AG09319 (cell line): ENCODE measurements at places on chromosomes 4 and X.

DNA sequence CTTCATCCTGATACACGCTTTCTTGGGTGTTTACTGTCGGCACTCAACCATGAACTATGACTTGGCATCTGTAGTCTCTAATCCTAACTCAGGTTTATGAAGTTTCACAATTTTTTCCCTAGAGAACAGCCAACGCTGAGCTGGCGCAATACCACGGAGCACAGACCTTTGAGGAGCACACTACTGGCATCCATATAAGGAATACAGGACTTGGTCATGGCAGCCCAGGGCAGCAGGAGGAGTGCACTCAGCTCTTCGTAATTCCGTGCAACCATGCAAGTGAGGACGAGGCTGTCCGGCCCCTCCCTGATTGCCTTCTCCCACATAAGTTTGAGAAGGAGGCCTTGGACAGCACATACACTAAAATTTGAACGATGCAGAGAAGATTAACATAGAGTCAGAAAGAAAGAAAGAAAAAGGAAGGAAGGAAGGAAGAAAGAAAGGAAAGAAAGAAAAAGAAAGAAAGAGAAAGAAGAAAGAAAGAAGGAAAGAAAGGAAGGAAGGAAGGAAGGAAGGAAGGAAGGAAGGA is 41.0 kb upstream of the PDLIM5 start:
- peak; percentile 88 for DNase-seq

- DNase-seq, result no peak
These were observed 2.6 kb upstream of the DOCK11 start for GRCh38 chrX:118493016-118493415.

DNA sequence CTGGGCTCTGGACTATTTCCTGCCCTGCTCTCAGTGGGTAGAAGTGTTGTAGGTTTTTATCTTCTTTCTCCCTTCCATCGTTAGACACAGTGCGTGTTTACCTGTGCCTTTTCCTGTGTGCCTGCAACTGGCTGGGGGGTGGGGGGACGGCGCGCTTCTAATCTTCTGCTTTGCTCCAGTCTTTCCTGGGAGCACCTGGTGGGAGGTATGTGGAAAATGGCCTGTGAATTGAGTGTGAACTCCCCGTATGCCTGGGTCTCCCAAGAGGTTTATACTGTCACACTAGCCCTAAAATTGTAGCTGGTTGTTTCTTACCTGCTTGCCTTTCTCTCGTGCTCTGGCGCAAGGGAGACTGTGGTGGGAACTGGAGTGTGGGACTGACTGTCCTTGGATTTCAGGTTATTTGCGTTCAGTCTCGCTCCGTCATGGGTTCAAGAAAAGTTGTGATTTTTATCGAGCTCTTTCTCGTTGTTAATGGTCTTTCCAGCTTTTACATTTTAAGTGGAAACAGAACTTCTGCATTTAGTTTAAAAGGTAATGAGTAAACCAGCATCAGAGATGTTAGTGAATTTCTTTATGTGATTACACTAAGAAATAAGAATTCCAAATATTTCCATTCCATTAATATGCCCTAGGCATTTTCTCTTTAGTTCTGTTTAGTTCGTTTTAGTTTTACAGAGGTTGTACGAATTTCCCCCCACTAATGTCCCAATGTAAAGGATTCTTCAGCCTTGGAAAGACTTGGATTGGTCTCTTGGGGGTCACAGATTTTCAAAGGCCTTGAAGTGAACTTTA is 15.3 kb downstream of the MRPL1 start:
- no peak for DNase-seq

DNA sequence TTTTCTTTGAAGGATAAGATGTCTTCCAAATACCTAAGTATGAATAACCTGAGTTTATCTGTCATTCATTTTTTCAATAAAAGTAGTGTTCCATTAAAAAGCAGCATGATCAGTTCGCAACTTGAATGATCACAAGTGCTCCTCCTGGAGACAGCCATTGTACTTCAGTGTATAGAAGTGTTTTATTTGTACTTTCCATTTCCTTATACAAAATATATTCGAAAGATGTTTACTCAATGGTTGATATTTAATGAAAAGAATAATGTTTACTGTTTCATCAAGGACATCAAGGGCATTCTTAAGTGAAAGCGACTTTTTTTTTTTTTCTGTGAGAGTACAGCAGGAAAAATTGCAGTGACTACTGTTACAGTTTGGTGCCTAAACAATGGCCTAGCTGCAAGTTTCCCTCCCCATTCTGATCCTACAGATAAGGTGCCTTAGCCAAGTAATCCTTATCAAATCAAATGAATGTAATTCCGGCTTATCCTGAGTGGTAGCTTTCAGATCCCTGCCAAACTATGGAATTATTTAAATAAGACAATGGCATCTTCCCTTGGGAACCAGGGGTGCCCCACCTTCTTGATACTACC is 69.0 kb upstream of the IL15 start:
- DNase-seq, result no peak

- DNase-seq, result no peak
These were observed 95.1 kb downstream of the MAD2L1 start for GRCh38 chr4:119971431-119972084.

GRCh38 chr4:135670548-135670947 is 1469.0 kb upstream of the PABPC4L start:
- DNase-seq, result no peak

GRCh38 chrX:120462370-120462769 is 6.7 kb downstream of the LAMP2 start:
- DNase-seq, result no peak

DNA sequence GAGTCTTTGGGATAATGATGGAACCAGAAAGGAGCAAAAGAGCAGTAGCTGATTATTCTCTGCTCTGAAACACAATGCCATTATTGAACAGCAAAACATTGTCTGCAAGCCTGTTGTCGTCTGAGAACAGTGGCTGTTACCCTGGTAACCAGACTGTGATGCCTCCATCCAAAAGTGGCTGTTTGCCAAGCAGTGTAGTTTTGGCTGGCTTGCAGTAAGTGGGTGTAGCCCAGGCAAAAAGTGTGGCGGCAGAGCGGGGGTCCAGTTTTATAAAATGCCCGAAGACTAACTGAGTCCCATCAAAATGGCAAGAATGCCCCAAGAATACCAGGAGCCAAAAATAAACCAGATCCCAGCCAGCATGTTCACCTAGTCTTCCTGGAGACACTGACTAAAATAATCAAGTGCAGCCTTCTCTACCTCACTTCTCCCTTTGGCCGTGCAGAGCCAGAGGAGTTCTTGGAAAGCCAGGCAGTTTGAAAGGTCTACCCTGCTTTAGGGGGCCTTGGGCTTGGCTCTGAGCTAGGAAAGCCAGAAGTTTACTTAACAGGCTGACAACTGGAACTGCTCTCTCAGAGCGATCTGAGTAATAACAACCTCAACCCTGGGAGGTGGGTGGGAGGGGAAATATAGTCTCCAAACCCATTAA is 2.6 kb downstream of the PLP1 start:
- no peak for DNase-seq

- no peak for DNase-seq
These were observed 48.2 kb upstream of the HPSE start for GRCh38 chr4:83382850-83383249.

DNA sequence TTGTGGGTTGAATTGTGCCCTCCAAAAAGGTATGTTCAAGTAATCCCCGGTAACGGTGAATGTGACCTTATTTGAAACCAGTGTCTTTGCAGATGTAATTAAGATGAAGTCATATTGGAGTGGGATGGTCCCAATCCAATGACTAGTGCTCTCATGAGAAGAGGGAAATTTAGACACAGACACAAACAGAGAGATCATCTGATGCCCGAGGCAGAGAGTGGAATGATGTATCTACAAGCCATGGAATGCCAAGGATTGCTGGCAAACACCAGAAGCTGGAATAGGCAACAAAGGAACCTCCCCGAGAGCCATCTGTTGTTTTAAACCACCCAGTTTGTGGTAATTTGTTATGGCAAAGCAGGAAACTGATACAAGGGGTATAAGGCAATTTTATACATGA is 35.1 kb downstream of the RPS6KA3 start:
- no peak for DNase-seq

DNA sequence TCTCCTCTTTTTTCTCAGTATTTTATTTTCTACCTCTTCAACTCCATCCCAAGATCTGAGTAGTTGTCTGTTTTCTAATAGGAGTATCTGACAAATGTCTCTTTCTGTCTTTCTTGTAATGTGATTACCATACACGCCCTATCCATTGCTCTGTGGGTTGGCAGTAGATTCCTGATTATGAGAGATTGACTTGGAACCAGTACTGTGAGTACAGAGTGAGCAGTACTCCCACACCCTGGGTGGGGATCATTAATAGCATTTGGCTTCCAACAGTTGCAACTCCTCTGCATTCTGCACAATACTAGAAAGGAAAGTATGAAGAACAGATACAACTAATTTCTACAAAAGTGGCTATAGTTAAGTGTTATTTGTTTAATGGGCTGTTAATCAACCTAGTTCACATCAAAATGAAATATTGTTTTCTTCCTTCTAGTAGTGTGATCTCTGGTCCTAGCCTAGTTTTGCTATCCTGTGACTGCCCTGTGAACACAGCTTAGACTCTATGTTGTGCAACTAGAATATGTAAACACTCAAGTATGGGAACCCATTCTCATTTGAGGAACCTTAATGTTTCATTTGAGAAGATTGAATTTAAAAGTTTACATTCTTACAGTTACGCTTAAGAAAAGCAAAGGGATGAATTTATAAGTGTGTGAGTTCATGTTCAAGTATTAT is 112.9 kb downstream of the PTPN13 start:
- DNase-seq, result no peak

DNA sequence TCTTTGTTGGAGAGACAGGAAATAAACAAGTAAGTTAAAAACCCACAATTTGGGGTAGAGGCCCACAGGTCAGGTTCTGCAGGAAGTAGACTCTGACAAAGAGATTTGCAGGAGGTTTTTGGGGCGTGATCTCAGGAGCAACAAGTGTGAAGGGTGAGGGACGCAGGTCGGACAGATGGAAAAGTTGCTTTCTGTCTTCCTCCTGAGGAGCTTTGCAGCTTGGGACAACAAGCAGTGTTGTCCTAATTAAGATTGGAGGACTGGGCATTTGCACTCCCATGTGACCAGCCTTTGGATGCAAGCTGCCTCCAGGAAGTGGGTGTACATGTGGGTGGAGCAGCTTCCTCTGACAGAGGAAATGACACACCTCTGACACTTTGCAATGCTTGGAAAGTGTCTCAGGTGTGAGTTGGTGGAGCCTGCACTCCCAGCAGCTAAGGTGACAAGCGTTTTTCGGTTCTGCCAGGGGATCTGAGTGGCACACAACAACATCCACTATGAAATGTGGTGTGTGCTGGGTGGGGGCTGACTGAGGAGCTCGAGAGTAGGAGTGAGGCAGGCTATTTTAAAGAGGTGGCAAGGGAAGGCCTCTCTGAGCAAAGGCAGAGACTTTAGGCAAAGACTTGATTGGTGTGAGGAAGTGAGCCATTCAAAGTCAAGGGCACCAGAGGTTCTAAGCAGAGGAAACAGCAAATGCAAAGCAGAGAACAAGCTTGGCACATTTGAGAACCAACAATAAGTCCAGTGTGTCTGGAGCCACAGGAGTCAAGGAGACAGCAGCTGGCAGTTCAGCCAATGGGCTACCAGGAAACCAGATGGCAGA is 339.8 kb upstream of the GATB start:
- no peak for DNase-seq

DNA sequence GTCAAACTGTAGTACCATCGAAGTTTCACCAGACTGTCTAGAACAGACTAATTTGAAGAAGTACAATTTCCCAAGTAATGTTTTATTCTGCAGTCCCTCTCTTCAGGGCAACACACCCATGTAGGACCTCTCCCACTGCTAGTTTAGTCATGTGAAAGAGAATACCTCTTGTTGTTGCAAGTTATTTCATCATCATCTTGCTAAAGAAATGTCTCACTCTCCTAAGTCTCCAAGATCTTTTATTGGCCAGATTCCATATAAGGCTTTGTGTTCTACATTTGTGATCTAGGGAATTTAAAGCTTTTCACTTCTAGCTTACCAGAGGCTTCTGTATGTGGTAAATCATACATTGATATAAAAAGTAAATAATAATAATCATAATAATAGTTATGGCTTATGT is 745.3 kb upstream of the MAGEB2 start:
- no peak for DNase-seq

DNA sequence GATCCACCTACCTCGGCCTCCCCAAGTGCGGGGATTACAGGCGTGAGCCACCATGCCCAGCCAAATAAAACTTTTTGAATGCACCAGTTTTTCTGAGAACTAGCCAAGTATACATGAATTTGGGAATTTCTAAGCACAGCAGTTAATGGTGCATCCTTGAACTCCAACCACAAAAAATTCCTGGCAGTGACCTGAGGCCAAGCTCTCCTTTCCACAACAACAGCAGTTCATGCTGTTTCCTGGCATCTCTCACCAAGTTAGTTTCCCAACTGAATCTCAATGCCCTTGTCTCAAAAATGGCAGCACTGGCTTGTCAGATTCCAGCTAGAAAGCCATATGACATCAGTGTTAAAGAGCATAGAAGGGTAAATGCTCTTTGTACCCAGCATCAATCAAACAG is 15.9 kb upstream of the XKRX start:
- no peak for DNase-seq

- DNase-seq, result peak; percentile 74
These were observed at the start of gene SMIM20 for GRCh38 chr4:25913851-25914669. Gene SMIM20 (plus strand): TSS chr4:25914220. CDS start chr4:25914314, 94 bp downstream.

- no peak for DNase-seq
These were observed 20.6 kb downstream of the DCHS2 start for GRCh38 chr4:154471032-154471431.

DNA sequence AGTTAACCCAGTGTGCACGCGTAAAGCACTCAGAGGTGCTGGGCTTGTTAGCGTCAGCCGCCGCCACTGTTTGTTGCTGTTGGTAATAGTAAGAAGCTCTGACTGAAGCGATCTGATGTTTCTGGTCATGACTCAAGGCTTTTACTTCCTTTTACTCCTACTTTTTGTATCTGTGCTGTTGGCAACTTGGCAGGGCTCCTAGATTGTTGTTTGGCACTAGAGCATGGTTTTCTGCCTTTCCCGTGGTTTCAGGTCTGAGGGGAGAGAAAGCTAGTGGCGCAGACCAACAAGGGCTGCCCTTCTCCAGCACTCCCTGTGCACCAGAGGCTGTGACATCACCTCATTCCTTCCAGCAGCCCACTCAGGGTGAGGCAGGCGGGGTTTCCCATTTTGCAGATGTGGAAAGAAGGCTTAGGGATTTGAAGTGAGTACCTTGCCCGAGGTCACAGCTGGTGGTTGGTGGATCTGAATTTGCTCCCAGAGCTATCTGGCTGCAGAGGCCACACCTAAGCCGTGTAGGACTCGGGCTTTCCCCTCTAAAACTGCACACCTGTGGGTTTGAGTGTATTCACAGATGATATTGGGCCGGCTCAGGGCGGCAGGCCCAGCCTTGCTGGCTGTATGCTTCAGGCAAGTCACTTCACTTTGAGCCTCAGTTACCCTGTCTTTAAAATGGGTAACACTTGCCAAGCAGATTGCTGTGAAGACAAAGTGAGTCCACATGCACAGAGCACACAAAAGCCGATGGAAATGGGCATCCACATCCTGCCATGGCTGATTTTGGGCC is 51.2 kb upstream of the TADA2B start:
- peak; percentile 68 for DNase-seq
